Stimulated activated CD8-positive, alpha-beta memory T cell treated with anti-CD3 and anti-CD28 coated beads, Interleukin-4, amount 100 ng/mL, for 1 hour (primary cell): ENCODE measurements at places on chromosomes 2 and 18.

- no peak for DNase-seq
These were observed 1620.0 kb downstream of the SUCLG1 start for GRCh38 chr2:82839036-82839435.

- DNase-seq, result no peak
These were observed 13.1 kb downstream of the DAW1 start for GRCh38 chr2:227884511-227884947.

GRCh38 chr18:26414901-26415440, 133.4 kb downstream of the KCTD1 start:
- no peak for DNase-seq

- no peak for DNase-seq
These were observed 133.5 kb downstream of the RPIA start for GRCh38 chr2:88824951-88825350.

- DNase-seq, result no peak
These were observed 26.0 kb upstream of the NMI start for GRCh38 chr2:151315381-151315903.

DNA sequence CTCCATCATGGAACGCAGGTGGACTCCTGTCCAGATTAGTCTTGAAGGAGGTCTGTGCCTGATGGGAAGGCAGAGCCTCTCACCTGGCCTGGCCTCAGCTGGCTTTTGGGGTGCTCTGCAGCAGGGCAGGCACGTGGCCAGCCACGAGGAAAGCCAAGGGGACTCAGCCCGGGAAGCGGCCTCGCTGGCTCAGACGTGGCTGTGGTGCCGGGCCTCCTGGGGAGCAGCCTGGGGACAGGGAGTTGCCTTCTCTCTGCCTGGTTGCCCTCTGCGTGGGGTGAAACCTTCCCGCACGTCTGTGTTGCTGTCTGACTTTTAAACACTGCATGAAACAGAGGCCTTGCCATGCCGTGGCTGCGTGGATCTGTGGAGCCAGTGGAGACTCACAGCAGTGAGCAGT, 45.0 kb downstream of the RTP5 start:
- no peak for DNase-seq

- DNase-seq, result no peak
These were observed 56.7 kb downstream of the SDC1 start for GRCh38 chr2:20168048-20168726.
